ENCODE measurements at places on chromosomes 2 and 18.

DNA sequence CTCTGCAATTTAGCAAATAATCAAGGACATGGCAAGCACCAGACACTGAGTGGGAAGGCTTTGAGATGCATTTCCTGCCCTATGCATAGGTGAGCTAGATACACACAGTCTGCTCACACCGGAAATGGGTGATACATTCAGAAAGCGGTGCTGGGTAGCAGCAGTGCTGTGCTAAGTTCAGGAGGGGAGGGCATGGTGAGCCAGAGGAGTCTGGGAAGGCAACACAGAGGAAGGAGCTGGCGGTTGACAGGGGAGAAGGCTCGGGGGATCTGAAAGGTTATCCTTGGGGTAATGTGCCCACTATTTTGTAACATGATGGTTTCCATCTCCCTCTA lies 57.4 kb upstream of the EPAS1 start:
- DNase-seq, result no peak

DNA sequence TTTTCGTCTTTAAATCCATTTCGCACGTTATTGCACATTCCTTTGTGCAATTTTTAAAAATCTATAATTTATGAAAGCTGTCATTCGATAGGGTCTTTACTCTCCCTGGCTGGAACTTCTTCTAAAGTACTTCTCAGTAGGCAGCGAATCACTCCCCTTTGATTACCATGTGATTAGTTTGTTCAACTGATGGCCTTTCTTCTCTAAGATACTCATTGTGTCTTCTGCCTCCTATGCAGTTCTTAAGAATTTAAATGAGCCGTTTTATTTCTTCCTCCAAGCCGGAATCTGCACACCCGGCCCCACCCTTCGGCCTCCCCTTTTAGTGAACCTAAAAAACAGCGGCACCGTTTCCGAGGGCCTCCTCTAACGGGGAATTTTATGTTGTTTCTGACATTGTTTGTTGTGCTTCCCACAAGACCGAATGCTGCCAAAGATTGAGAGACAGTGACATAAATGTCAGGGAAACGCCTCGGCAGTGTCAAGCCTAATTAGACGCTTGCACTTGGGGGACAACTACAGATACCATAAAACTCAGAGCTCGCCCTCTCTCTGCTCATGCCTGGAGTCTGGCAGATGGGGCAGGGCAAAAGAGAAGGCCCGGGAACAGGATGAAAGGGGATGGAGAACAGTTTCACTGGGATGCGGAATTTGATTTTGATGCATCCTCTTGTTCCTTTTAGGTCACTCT lies 255.3 kb downstream of the BCL11A start:
- no peak for DNase-seq

DNA sequence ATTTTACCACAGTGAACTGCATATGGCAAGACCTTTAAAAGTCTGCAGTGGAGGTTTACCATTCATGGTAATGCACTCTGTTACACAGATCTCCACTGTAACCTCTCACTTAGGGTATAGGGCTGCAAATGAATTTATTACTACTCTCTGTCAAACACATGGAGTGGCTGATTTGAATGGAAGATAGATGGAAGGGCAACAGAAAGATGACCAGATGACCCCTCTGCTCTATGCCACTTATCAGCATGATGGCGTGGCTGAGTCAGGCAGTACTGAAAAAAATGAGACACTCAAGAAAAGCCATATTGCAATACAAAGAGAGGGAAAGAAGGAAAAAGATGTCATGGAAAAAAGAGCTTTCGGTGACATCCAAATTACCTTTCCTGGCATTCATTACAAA lies 72.3 kb downstream of the ABCA12 start:
- DNase-seq, result no peak

GRCh38 chr2:219772697-219773096 lies 145.3 kb downstream of the SLC4A3 start:
- DNase-seq, result no peak

DNA sequence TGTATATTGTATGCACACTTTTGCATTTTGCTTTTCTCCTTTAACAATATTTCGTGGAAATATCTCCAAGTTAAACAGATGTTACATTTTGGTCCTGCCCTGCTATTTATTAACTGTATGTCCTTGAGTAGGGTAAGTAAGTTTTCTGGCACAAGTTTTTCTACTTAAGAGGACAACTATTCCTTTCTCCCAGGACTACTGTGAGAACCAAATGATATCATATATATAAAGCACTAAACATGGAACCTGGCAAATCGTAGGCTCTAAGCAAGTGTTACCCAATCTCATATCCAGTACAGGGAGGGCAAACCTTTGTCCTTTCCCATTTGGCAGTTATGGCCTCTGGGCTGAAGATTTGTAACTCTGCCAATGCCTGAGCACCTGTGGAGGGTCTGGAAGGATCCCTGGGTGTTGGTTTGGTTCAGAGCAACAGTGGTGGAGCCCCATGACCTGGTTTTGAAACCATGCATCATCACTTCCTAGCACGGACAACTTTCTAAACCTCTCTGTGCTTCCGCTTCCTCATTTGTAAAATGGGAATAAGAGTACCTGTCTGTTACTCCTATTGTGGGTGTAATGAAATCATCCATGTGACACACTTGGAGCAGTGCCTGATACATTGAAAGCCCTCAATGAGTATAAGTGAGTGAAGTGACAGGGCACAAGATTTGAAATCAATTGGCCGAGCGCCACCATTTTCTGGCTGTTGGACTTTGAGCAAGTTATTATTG lies 28.3 kb upstream of the ICOS start:
- DNase-seq, result no peak

DNA sequence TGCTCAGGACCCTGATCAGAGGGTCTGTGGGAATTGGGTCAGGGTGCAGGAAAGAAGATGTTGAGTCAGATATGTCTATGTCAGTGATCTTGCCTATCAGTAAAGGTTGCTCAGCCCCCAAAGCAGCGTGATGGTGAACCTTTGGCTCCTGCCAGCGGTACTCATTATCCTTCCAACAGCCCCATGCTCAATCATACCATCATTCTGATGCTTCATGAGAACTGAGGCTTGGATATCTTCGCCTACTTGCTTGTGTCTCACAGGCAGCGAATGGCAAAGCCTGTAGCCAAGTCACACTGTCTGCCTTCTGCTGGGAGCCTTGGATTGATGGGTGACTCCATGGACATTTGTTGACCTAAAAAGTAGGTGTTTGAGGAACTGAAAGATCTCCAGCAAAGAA lies 19.0 kb upstream of the TMEM214 start:
- no peak for DNase-seq

All from GM03348 (cell line).